Esophagus squamous epithelium (tissue), 5 donors: ENCODE measurements at places on chromosomes 12 and 14.

GRCh38 chr12:119158402-119158801 is 20.3 kb upstream of the HSPB8 start:
- no peak overlapping the region for H3K4me3 ChIP-seq
- no peaks in the 10 kb centered on the region for H3K36me3 ChIP-seq
- H3K27me3 ChIP-seq = no peaks in the 10 kb centered on the region
- DNase-seq = no peak
- H3K4me1 ChIP-seq = peaks cover 4% of the 10 kb centered on the region

- peak overlapping the region; percentile 98 for H3K4me3 ChIP-seq
- no peak for DNase-seq
- H3K27me3 ChIP-seq = no peaks in the 10 kb centered on the region
- H3K27ac ChIP-seq = peak overlapping the region; percentile 91
These were observed 732 bp downstream of the ZNF664 start for GRCh38 chr12:123973552-123974341.

DNA sequence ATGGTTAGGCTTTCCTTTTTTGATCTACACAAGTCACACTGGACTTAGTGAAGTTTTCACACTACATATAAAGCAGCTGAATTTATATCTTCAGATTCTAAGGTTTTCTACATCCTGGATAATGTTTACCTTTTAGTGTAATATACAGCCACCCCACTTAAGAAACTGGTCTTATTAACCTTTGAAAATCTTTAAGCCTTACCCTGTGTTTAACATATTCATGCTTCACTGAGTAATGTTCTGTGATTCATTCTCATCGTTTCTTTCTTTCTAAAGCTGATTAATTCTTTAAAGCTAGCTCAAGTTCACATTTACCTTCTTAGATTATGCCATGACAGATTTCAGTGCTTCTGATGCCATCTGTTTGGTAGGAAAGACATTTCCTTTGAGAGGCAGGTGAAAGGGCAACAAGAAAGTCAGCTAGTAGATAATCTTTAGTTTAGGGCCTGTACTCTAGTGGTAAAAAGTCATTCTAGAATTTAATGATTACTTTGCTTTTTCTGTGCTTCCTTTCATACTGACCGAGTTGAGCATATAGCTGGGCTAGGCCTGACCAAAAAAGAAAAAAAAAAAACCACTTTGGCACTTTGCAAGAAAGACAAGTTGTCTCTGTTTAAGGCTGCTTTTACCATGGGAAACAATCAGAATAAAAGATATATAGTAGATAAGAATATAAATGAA is 690.9 kb upstream of the FBXO33 start:
- no peaks in the 10 kb centered on the region for H3K4me1 ChIP-seq
- H3K4me3 ChIP-seq = no peak overlapping the region
- no peak overlapping the region for H3K27ac ChIP-seq
- DNase-seq = no peak

DNA sequence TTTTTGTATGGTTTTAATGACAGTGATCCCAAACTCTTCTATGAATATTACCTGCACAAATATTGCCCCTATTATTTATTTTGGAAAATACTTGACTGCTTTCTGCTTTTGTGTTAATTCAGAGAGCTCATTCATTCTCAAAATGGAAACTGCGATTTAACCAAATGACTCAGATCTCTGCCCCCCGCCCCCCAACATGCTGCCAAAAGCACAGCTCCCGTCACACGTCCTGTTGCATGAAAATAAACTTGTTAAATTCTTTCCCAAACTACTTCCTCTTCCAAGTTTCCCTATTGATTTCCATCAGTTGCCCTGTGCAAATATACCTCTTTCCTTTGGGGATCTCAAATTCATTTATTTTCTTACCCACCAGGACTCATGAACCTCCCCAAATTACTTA is 18.0 kb upstream of the NRDE2 start:
- no peak overlapping the region for H3K4me3 ChIP-seq
- H3K4me1 ChIP-seq = peaks cover 17% of the 10 kb centered on the region
- no peaks in the 10 kb centered on the region for H3K27me3 ChIP-seq
- no peaks in the 10 kb centered on the region for H3K36me3 ChIP-seq
- no peak overlapping the region for H3K27ac ChIP-seq

- no peak overlapping the region for H3K4me3 ChIP-seq
- H3K36me3 ChIP-seq = no peaks in the 10 kb centered on the region
- no peaks in the 10 kb centered on the region for H3K27me3 ChIP-seq
- H3K4me1 ChIP-seq = peaks cover 95% of the 10 kb centered on the region
These were observed 7.1 kb downstream of the NCOR2 start for GRCh38 chr12:124560146-124560890.

- H3K36me3 ChIP-seq = no peaks in the 10 kb centered on the region
- H3K27me3 ChIP-seq = peaks cover 30% of the 10 kb centered on the region
- no peak for DNase-seq
These were observed 149.9 kb downstream of the KIF26A start for GRCh38 chr14:104288272-104288671.

GRCh38 chr12:127496255-127496654 is 770.7 kb upstream of the TMEM132C start:
- no peaks in the 10 kb centered on the region for H3K36me3 ChIP-seq
- no peaks in the 10 kb centered on the region for H3K27me3 ChIP-seq
- no peak overlapping the region for H3K27ac ChIP-seq
- no peak for DNase-seq
- H3K4me3 ChIP-seq = no peak overlapping the region

DNA sequence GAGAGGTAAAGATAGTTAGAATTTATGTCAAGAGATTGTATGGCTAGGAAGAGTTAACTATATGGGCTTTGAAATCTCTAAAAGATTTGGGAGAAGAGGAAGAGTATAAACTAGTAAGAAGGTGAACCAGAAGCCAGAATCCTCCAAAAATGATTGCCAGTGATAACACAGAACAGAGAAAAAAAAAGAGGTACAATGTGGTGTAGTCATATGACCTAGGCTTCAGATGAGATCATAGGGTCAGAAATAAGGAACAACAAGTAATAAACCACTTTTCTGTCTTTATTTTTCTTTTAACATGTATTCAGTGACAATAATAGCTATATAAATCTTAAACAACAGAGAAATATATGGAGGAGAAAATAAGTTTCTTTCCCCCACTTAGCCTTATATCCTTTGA is 2.0 kb upstream of the NECAP1 start:
- DNase-seq = no peak
- no peaks in the 10 kb centered on the region for H3K27me3 ChIP-seq
- H3K4me3 ChIP-seq = no peak overlapping the region
- no peaks in the 10 kb centered on the region for H3K36me3 ChIP-seq
- H3K4me1 ChIP-seq = peaks cover 50% of the 10 kb centered on the region

- no peak overlapping the region for H3K27ac ChIP-seq
- H3K4me3 ChIP-seq = no peak overlapping the region
- H3K4me1 ChIP-seq = no peaks in the 10 kb centered on the region
- no peaks in the 10 kb centered on the region for H3K36me3 ChIP-seq
- no peaks in the 10 kb centered on the region for H3K27me3 ChIP-seq
These were observed 48.6 kb downstream of the PPP1R36 start for GRCh38 chr14:64598404-64598803.

DNA sequence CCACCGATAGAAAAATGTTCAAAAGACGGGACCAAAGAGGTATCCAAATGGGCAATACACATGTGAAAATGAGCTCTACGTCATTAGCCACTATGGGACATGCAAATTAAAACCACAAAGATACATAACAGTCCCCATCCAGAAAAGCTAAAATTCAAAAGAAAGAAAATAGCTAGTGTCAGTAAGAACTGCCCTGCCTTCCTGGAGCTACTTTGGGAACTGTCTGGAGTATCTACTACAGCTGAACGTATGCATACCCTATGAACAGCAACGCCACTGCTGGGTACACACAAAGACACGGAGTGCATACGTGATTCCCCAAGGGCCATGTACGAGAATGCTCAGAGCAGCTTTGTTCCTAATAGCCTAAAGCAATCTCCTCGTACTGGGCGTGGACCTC is 25.8 kb upstream of the KRT77 start:
- no peak for DNase-seq
- no peaks in the 10 kb centered on the region for H3K4me1 ChIP-seq
- H3K27me3 ChIP-seq = peaks cover 50% of the 10 kb centered on the region
- no peak overlapping the region for H3K27ac ChIP-seq
- H3K36me3 ChIP-seq = no peaks in the 10 kb centered on the region

- H3K27ac ChIP-seq = peak overlapping the region; percentile 57
- H3K4me3 ChIP-seq = no peak overlapping the region
- peaks cover 22% of the 10 kb centered on the region for H3K36me3 ChIP-seq
- no peak for DNase-seq
These were observed 279.3 kb downstream of the MED13L start for GRCh38 chr12:115998119-115998633.

DNA sequence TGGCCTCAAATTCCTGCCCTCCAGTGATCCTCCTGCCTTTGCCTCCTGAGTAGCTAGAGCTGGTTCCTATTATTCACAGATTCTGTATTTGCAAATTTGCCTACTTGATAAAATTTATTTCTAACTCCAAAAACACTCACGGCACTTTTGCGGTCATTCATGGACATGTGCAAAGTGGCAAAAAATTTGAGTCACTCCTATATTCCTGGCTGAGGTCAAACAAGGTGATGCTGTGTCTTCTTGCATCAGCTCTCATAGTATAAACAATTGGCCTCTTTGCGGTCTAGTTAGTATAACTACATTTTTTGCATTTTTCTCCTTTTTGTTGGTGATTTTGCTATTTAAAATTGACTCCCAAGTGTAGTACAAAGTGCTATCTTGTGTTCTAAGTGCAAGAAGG is 24.7 kb downstream of the ATF1 start:
- no peak overlapping the region for H3K4me3 ChIP-seq
- H3K4me1 ChIP-seq = peaks cover 8% of the 10 kb centered on the region
- no peak overlapping the region for H3K27ac ChIP-seq
- no peak for DNase-seq
- H3K27me3 ChIP-seq = no peaks in the 10 kb centered on the region

DNA sequence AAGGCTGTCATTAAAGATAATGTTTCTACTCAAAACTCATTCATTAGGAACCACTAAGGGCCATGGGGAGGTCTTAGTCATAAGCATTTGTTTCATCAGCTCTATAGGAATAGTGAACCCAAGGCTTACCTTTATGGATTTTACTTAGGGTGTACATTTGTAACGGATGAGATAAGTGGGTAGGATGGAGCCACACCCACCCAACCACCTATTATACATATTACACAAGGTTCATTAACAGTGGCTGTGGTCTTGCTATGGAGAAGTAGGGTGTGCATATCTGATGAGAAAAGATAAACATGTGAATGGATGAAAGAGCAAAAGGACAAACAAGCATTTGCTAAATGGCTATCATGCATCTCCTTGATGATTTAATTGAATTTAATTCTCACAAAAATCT is 39.6 kb upstream of the ITPR2 start:
- no peaks in the 10 kb centered on the region for H3K36me3 ChIP-seq
- H3K4me1 ChIP-seq = peaks cover 8% of the 10 kb centered on the region
- no peaks in the 10 kb centered on the region for H3K27me3 ChIP-seq
- H3K27ac ChIP-seq = no peak overlapping the region

GRCh38 chr14:24131549-24131966 is 1.1 kb downstream of the FITM1 start:
- H3K27me3 ChIP-seq = no peaks in the 10 kb centered on the region
- peak overlapping the region; percentile 81 for H3K27ac ChIP-seq
- peaks cover 7% of the 10 kb centered on the region for H3K4me1 ChIP-seq
- no peak for DNase-seq
- no peaks in the 10 kb centered on the region for H3K36me3 ChIP-seq
- H3K4me3 ChIP-seq = no peak overlapping the region

DNA sequence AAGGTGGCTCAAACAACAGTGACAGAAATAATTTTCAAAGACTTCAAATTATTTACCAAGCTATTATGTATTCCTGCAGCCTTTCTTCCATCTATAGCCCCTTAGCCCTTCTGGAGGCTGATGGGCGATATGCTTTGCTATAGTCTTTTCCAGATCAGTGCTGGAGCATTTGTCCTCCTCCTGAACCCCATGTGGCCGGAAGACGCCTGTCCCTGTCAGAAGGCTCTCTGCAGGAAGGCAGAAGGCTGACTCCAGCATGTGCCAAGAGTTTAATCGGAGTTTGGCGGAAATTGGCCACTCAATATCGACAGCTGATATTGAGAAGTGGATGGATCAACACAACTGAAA is 49.3 kb upstream of the MAX start:
- no peak overlapping the region for H3K27ac ChIP-seq
- H3K4me3 ChIP-seq = no peak overlapping the region
- no peaks in the 10 kb centered on the region for H3K36me3 ChIP-seq
- no peaks in the 10 kb centered on the region for H3K27me3 ChIP-seq

GRCh38 chr12:48061938-48062719 is 43.8 kb downstream of the SENP1 start:
- no peak overlapping the region for H3K27ac ChIP-seq
- H3K27me3 ChIP-seq = no peaks in the 10 kb centered on the region
- no peak for DNase-seq
- no peaks in the 10 kb centered on the region for H3K4me1 ChIP-seq
- peaks cover 28% of the 10 kb centered on the region for H3K36me3 ChIP-seq

- no peak overlapping the region for H3K27ac ChIP-seq
- no peaks in the 10 kb centered on the region for H3K36me3 ChIP-seq
- H3K27me3 ChIP-seq = no peaks in the 10 kb centered on the region
These were observed 1.5 kb downstream of the SERPINA6 start for GRCh38 chr14:94321421-94322271.

- no peak overlapping the region for H3K4me3 ChIP-seq
- no peak overlapping the region for H3K27ac ChIP-seq
- no peak for DNase-seq
These were observed 31.7 kb upstream of the KCNJ8 start for GRCh38 chr12:21806255-21806654.

- no peak for DNase-seq
- no peaks in the 10 kb centered on the region for H3K36me3 ChIP-seq
- H3K27me3 ChIP-seq = no peaks in the 10 kb centered on the region
- H3K4me1 ChIP-seq = no peaks in the 10 kb centered on the region
- H3K27ac ChIP-seq = no peak overlapping the region
These were observed 6.0 kb upstream of the YARS2 start for GRCh38 chr12:32761716-32762115.

DNA sequence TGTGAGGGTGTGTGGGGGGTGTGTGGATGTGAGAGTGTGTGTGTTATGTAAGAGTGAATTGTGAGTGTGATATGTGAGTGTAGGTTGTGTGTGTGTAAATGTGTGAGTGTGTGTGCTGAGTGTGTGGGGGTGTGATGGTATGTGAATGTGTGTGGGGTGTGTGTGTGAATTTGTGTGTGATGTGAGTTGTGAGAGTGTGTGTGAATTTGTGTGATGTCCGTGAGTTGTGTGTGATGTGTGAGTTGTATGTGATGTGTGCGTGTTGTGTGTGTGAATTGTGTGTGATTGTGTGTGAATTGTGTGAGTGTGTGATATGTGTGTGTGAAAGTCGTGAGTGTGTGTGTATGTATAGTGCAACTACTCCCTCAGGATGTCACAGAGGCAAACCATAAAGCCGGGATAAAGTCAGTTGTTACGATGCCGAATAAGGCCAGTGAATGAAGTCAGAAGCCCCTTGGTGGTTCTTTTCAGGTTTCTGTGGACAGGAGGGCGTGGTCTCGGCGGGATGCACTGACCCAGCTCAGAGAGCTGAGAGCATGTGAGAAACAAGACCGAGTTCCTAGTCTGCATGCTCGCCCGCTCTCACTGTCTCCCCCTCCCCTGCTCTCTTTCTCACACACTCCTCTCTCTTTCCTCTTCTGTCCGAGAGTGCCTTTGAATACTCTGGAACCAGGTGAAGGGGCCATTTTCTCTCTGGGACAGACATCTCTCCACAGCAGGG is 71.8 kb upstream of the MAX start:
- H3K27me3 ChIP-seq = no peaks in the 10 kb centered on the region
- no peak for DNase-seq
- H3K4me1 ChIP-seq = peaks cover 10% of the 10 kb centered on the region
- H3K27ac ChIP-seq = no peak overlapping the region
- H3K36me3 ChIP-seq = no peaks in the 10 kb centered on the region
